ENCODE measurements at places on chromosomes 7 and 10.

DNA sequence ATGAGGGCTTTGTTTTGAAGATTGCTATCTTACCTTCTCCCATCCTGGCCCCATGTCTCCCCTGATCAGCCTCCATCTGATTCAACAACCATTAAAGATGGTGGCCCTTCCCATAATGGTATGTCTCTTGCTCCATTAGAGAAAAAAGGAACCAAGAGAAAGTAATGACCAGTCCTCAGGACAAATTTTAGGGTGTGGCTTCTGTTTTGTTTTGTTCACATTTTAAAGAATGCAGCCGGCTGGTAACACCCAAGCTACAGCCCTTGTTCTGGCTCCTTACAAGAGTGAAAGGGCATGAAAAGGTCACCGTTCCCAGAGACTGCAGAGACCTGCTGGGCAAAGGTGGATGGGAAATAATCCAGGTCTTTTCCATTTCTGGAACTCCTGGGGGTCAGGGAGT, 287.9 kb upstream of the NEBL start:
- no peak for DNase-seq

- DNase-seq, result no peak
Measured at GRCh38 chr10:35498693-35499092, 106.4 kb upstream of the GJD4 start.

- DNase-seq, result no peak
Measured at GRCh38 chr7:16638282-16639280, 7.0 kb downstream of the ANKMY2 start.

DNA sequence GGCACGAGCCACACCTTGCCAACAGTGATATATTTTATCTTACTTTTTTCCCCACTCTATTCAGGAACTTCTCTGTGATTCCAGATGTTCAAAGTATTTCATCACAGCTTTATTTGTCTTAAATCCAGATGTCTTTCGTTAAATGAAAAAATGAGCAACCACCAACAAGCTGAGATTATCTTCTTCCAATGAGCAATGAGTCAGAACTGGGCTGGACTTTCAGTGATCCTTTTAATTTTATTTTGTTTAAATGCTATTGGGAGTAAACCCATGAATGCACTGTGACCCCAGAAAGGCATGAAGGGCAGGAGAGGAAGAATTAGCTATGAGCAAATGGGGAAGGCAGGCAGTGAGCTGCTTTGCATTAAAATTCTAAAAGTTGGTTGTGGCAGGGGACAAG, 77.6 kb upstream of the IMMP2L start:
- DNase-seq, result no peak

DNA sequence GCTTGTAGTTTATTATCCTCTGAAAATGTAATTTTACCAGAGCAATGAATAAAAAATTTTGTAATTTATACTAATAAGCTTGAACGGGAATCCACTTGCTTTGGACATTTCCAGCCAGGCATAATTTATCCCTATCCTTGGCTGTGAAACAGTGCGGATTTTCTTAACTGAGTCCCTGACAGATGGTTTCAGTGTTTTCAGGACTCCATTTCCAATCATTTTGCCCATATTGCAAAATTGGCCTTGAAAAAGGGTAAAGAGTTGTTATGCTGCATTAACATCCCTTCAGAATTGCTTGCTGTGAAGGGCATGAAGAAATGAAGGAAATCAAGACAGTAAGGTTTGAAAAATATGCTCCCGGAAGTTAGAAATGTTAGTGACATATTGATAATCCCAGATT, 57.7 kb downstream of the NXPH1 start:
- DNase-seq, result no peak

GRCh38 chr7:98138672-98139071, 32.0 kb downstream of the LMTK2 start:
- no peak for DNase-seq

DNA sequence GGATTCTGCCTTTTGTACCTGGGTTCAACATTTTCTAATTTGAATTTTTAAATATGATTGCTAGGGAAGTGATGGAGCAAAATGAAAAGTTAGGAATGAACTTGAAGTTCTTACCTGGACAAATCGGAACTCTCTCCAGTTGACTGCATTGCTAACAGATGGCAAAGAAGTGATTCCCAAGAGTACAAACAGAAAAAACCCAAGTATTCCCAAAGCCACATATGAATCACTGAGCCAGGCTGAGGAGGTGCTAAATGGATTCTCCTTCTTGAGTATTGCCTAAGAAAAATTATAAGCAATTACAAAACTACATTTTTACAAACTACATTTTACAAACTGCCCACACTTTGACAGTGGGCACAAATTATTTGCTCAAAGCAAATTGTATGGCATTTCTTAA, 25.9 kb downstream of the STEAP4 start:
- no peak for DNase-seq

DNA sequence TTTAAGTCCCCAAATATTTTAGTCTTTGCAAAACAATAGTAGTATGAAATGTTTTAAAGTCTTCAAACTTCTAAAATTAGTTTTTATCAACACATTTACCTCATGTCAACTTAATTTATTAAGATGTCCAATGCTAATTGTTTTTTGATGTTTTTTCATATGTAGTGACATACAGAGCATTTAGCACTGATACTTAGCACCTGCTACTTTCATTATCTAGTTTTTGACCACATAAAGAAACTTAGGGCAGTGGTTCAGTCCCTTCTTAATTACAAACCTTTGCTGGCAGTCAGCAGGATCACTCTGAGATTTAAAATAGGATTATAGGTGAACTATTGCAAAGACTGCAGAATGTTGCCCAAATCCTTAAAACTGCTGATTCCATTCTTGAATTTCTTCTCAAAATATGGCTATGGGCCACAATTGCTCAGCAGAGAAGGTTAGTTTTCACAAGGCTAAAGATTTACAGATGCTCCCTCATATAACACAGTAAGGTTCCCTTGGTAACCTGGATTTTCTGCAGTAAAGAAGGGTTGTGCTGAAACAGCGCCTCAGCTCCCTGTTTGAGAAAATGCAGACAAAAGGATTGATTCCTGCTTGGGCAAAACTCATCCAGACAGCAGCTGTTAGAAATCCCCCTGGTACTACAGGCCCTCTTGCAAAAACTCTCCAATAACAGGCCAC, 3.4 kb downstream of the GPR85 start:
- DNase-seq, result no peak

- no peak for DNase-seq
Measured at GRCh38 chr10:117619707-117620405, 77.3 kb downstream of the EMX2 start.

- DNase-seq, result no peak
Measured at GRCh38 chr10:78028438-78029268, 662 bp downstream of the POLR3A start.

GRCh38 chr7:81883801-81884393, 114.0 kb upstream of the HGF start:
- DNase-seq, result no peak

DNA sequence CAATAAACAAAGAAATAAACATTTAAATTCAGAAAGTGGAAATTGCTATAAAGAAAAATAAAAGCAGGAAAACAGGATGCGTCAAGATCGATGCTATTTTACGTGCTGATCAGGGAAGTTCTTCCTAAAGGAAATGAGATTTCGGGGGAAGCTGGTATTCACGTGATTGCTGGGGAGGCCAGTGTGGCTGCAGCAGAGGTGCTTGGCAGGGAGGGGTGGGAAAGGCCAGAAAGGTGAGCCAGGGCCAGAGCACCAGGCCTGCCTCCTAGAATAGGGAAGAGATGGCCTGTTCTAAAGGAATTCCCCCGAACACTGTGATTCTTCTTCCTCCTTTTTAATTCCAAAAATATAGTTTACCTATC, 923 bp upstream of the CREB3L2 start:
- no peak for DNase-seq

DNA sequence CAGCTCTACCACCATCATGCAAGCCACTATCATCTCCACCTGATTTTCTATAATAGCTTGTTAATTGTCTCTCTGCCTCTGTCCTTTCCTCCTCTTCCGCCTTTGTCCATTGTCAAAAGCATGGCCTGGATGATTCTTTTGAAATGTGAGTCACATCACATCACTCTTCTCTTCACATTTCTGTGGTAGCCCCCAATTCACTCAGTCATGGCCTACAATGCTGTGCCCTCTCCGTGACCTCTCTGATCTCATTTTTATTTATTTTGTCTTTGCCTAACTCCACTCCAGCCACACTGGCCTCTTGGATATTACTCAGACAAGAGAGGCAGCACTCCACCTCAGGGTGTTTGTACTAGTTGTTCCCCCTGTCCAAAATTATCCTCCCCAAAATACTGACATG, 4.9 kb upstream of the ABCB4 start:
- DNase-seq, result no peak

DNA sequence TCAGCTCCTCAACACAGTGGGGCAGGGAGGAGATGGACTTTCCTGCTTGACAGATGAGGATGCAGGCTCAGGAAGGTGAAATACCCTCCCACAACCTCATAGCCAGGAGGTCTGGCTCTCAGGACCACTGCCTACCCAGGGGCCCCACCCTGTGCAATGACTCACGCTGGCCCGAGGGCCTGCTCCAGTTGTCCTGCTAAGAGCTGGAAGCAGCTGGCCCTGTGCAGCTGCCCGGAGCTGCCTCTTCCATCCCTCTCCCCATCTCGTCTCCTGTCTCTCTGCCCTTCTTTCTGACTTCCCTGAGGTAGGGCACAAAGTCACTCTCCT, 123.9 kb downstream of the ZMIZ1 start:
- DNase-seq, result no peak

DNA sequence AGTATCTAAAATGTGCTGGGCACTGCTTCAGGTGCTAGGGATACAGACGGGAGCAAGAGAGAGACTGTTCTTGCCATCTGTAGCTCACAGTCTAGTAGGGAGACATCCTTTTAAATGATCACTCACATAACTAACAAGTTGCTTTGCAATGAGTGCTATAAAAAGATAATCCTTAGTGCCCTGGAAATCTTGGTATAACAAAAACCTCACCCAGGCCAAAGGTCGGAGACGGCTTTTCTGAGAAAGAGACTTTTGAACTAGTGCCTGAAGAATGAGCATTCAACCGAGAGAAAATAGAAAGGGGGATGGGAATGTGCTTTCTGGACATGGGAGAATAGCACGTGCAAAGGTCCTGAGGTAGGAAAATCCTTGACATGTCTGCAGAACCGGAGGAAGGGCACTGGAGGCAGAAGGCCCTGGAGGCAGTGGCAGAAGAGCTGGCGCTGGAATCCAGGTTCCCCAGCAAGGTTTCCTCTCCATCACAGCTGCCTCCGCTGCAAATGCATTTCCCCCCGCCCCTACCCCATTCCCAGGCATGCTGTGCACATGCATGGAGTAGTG, 89.4 kb downstream of the COL13A1 start:
- no peak for DNase-seq

DNA sequence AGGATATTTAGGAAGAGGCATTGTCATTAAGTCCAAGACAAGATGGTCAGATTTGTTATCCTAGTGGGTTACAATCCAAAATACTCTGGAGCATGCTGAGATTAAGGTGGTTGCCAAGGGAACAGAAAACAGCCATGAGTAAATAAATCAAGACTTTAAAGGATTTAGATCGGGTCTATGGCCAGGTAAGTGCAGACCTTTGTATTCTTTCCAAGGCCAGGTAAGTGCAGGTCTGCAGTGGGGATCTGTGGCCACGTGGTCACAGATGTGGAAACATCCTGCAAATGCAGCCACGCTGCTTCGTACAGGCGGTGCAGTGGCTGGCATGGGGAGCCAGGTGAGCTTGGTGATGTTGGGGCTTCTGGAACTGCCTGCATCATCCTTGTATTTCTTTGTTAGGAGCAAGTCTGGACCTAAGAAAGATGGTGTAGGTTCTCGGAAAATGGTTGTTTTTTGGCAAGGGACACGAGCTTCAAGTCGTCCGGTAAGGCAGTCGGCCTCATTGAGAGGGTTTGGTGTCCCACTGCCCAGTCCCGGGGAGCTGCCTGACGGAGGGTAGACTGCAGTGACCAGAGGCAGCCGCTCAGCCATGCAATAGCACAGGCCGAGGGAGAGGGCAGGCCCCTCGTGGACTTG, 21.8 kb downstream of the ZNF775 start:
- DNase-seq, result no peak

DNA sequence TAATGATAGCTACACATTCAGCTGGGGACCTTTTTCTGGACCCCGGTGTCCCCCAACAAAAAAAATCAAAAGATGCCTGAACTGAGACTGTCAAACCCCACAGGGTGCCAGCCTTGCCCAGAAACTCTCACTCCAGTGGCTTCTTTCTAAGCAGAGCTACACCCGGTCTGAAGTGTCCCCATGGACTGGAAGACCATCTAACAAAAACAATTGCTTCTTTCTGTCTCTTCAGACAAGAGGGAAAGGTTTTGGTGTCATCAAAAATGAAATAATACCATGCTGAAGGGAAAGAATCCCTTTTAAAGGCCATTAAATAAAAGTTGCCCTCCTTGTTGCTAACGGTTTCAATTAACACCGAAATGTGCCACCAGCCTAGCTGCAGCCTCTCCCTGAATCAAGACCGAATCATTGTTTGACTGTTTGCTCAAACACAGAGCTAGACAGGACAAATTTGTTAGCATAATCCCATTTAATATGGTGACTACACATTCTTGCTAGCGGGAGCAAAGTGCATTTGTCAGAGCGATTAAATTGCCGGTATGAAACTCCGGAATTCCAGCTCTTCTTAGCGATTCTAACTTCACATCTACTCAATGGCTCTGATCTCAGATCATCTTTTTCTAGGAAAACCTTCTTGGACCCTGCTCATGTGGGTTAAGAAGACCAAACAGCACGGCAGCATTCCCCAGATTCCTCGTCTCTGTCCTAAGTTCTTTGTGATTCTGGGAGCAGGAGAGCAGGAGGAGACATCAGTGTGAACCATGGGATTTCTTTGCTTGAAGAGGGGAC, 397.5 kb upstream of the PRKCQ start:
- no peak for DNase-seq

GRCh38 chr10:97494151-97494550, 4.1 kb downstream of the MMS19 start:
- DNase-seq, result no peak

DNA sequence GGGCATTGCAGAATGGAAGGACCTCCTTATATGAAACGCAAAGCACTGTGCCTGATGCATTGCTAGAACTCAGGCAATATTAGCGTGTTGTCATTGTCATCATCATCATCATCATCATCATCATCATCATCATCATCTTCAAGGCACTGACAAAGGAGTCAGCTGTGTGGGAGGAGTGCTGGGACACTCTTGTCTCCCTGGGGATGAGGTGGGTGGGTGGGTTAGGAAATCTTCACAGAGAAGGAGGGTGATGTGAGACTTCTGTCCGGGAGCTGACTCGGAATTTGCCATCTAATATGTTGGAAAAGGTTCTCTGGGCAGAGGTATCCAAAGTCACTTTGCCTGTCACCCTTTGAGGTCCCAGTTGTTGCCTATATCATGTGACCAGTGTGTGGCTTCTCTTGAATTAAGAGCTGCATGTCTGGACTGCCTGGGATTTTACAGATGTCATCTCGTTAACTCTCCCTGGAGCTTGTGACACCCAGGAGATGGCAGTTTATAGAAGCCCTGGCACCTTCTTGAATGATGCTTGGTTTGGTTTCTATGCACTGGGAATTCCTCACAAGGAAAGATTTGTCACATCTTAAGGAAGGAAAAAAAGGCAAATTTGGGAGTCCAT, 7.1 kb downstream of the HTRA1 start:
- DNase-seq, result no peak

DNA sequence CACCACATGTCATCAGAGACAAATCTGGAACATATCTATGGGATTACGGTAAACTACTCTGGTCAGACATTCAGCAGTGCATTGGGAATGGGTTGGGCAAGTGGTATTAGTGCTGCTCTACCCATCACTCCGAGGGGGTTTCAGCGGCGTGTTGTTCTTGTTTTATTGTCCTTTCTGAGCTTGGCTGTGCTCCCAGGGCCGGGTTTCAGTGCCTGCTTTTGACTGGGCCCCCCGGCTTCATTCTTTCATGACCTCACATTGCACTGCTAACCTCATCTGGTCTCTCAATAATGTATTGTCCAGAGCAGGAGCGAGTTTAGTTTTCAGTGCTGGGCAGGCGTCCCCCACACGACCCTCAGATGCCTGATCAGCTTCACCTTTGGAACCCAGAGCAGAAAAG, 364.6 kb downstream of the PAXIP1 start:
- no peak for DNase-seq

All from NCI-H1436 (cell line).